ENCODE measurements at places on chromosomes 5 and 9. TPM values are rescaled to one million over a fixed set of nuclear protein-coding genes. Genes with fewer than 3 reads are reported as not detected.

Gene MEIKIN
- not detected for total RNA-seq

Gene IQGAP2
- total RNA-seq, result 58.7 TPM

Gene MARCHF3
- total RNA-seq, result 10.3 TPM

Gene SPZ1
- total RNA-seq, result not detected

Gene MAPKAP1
- 64.4 TPM for total RNA-seq
